WTC11 (cell line): ENCODE measurements at places on chromosomes 3 and 15.

- DNase-seq: no peak
These were observed 208.9 kb upstream of the ST8SIA2 start for GRCh38 chr15:92184679-92185230.

DNA sequence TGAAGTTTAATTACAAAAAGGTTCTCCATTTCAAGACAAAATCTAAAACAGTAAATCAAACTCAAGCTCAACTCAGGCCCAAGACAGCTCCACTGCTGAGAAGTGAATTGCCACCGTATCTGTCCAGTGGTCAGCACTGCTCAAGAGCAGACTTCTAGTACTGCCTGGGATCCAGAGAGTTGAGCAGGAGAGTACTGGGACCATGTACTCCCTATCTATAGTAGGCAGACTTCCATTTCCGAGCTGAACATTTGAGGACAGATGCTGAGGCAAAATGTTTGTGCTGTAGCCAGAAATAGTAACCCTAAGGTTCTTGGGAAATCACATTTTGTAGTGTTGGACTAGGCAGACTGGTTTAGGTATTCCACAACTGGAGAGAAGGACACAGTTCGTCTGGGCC lies 44.1 kb downstream of the MRPL3 start:
- no peak for DNase-seq

- no peak for DNase-seq
These were observed 515.6 kb downstream of the ZIC1 start for GRCh38 chr3:147924755-147925154.

DNA sequence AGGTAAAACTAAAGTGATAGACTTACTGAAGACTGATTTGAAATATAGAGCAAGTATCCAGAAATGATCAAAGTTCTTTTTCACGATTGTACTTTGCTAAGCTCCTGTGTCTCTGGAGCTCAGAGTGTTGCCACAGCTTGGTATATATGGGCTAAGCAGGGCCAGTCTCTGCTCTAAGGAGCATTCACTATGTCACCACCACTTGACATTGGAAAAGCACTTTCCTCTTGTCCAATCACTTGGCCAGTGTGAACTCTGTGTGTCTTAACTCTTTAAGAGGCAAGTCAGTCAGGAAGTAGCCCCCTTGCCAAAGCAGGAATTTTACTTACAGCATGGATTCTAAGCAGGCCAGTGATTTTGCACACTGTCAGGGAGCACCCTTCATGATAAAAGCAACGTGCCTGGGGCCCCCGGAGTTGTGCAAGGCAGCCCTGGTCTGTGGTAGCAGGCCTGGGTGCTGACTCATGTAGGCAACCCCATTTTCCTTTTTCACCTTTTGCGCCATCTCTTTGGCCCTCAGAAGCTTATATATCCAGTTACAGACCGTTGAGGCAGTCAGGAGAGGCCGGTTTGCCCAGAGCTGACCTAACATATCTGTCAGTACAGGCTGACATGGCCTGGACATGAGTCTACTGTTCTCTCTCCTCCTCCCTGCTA lies 73.0 kb downstream of the HCN4 start:
- no peak for DNase-seq

DNA sequence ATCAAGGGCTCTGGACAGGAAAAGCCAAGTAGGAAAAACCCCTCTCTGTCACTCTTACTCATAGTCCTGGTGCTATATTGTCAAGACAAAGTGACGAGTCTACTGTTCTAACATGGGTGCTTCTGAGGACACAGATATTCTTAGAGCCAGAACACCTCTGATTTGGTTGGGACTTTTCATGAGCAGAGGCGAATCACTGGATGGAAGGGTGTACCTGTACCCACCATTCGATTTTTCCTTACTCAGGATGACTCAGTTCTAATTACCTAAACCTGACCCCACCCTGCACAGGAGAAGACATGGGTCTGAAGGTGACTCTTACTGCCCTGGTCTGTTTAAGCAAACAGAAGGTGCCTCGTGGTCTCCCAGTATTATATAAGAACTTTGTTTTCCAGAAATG lies 58.5 kb downstream of the ABCC5 start:
- no peak for DNase-seq

GRCh38 chr3:55434789-55435188 lies 52.3 kb downstream of the WNT5A start:
- peak; percentile 48 for DNase-seq

- DNase-seq: no peak
These were observed 243.5 kb upstream of the MANF start for GRCh38 chr3:51141573-51141972.

- no peak for DNase-seq
These were observed 10.5 kb downstream of the IL17RD start for GRCh38 chr3:57154470-57155309.

DNA sequence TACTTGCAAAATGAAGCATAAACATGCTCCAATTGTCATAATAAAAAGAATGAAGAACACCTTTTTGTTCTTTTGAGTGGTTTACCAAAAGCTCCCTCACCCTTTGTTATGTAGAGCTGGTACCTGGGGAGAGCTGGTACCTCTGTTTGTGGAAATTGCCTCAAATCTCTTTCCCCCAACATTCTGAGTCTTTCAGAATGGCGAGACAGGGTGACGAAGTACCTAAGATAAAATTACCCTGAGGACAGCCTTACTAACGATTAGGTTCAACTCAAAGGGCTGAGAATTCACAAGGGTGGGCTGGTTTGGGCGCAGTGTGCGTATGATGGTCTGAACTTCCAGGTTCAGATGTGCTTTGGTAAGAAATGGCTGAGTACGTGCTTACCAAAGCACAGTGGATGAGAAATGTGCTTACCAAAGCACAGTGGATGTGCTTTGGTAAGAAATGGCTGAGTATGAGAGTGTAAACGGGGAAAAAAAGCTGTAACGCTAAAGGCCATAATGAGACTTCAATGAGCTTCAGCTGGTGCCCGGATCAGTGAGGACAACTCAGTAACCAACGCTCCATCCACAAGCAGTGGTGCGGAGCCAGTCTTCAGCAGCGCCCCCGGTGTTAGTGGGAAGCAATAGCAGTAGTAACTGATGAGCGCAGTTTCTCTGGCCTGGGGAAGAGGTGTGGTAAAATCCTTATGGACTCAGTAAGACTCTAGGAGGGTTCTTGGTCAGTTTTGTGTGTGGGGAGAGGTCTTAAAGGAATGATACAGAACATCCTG lies 72.3 kb upstream of the LRIG1 start:
- DNase-seq: peak; percentile 87

- no peak for DNase-seq
These were observed 14.1 kb downstream of the SYNM start for GRCh38 chr15:99118801-99119546.

- peak; percentile 56 for DNase-seq
These were observed 10.3 kb upstream of the KIF7 start for GRCh38 chr15:89665449-89666181.

GRCh38 chr15:98609144-98609852 lies 39.0 kb upstream of the IGF1R start:
- peak; percentile 38 for DNase-seq

GRCh38 chr15:83767741-83768140 lies 113.8 kb downstream of the ADAMTSL3 start:
- DNase-seq: no peak

GRCh38 chr3:152997526-152997925 lies 162.6 kb downstream of the P2RY1 start:
- no peak for DNase-seq

GRCh38 chr3:108114423-108115065 lies 23.7 kb upstream of the CD47 start:
- DNase-seq: no peak

- DNase-seq: peak; percentile 59
These were observed 51.0 kb downstream of the ZDHHC19 start for GRCh38 chr3:196159952-196160804.

GRCh38 chr15:29805043-29805707 lies 17.1 kb downstream of the TJP1 start:
- DNase-seq: no peak

DNA sequence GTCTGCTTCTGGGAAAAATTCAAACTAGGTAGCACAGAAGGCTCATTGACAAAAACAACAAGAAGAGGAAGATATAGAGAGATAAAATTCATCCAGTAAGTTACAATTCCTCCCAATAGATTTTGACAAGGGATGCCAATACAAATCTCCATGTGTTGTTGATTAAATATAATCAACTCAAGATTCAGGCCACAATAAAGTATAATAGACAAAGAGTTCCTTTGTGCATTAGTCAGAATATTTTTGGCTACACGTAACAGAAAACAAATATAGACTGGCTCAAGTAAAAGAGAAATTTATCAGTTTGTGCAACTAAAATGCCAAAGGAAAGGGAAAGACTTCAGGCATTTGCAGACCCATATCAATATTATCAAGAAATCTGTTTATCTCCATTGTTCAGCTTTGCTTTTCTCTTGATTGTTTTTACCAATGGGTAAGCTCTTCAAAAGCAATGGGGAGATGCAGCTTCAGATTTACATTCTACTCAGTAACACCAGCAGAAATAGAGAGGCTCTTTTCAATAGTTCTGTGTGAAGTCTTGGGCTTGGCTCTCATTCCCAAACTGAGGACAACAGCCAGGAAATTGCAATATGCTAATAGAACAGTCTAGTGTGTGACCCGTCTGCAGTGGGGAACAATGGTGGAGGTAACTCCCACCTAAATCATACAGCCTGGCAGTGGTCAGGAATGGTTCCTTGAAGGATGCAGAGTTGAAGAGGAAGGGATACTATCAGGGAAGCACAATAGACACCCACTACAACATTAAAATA lies 77.6 kb upstream of the PROK2 start:
- DNase-seq: no peak

GRCh38 chr15:42151736-42152135 lies 4.7 kb downstream of the PLA2G4F start:
- DNase-seq: no peak

DNA sequence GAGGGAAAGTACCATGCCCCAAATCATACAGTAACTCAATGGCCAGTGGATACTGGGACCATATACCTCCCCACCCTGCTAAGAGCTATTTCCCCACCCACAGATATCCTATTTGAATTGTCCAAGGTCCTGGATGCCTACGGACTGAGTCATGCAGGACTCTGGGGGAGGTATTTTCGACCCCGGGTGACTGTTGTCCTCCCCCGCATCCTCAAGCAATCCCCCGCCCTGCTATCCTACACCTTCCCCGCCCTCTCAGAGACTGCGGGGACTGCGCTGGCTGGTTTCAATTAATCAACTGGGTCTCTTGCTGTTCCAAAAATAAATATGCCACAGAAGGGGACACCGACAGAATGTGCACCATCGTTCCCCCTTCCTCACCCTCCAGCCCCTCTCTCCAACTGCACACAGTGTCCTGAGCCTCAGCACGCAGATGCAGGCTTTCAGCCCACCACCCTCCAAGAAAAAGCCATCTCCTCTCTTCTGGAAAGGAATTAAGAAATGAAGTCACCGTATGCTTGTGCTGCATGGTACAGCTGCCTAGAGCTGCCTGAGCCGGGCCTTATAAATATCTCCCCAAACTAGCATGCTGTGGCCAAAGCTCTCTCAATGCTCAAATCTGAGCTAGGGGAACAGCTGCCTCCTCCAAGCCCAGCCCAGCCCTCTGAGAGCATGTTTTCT lies 8.1 kb downstream of the CAV3 start:
- DNase-seq: peak; percentile 58

- DNase-seq: no peak
These were observed 16.0 kb upstream of the VGLL3 start for GRCh38 chr3:87006844-87007439.

DNA sequence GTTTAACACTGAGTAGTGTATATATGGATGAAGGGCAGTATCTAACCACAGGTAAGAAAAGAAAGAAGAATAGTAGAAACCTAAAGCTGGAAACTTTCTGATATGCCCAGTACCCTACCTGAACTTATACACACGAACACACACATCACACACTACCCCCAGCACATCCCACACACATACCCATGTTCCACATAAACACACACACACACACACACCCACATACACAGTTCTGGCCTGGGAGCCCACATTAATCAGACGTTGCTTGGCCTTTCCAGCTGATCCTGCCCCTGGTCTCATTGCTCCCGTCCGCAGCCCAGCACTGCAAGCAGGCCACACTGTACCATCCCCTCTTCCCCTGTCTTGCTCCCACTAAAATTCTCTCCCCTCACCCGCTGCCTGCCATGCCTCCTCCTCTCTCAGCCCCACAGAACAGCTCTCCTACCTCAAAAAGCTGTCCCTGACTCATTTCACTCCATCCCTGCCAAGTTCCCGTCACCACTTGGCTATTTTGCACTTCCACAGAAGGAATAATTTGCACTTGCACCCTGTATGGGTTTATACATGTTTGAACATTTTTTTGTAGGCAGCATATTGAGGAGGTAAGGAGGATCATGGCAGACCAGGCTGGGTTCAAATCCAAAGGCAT lies 185.8 kb upstream of the PPP2R3A start:
- DNase-seq: no peak

- DNase-seq: no peak
These were observed 174.6 kb downstream of the KLHL25 start for GRCh38 chr15:85619992-85620689.

- DNase-seq: no peak
These were observed 48.5 kb upstream of the XCR1 start for GRCh38 chr3:46075816-46076215.

GRCh38 chr15:65302061-65302460 lies 2.4 kb upstream of the RNU5B-1 start:
- no peak for DNase-seq

GRCh38 chr15:96230526-96231181 lies 99.8 kb upstream of the NR2F2 start:
- no peak for DNase-seq

- no peak for DNase-seq
These were observed 936.1 kb downstream of the TUSC7 start for GRCh38 chr3:117645561-117646242.

DNA sequence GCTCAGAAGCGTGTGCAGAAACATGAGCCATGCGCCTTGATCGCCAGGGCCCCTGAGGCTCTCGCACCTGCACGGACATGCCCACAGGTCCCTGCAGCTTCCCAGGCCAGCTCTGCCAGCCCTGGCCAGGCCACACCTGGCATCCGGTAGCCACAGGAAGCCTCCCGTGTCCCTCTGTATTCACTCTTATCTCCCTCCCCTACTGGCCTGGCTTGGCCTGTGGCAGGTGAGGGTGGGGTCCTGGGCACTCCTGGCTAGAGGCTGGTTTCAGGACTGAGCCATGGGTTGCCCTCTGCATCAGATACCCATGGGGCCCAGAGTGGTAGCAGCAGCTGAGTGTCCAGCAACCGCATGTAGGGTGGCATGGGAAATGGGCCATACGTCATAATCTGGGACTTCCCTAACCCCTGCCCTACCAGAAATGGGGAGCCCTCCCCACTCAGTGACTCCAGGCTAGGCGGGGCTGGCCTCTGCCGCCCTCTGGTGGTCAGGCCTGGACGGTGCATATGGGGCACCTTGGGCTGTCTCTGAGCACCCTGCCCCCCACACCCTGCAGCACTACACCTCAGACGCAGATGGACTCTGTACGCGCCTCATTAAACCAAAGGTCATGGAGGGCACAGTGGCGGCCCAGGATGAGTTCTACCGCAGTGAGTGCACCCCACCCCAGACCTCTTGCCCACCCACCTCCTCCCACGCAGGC lies 12.6 kb upstream of the LMAN1L start:
- peak; percentile 90 for DNase-seq

- DNase-seq: no peak
These were observed 37.5 kb upstream of the MYZAP start for GRCh38 chr15:57554063-57554811.
